Umbilical cord (tissue), 2 donors: ENCODE measurements at places on chromosomes 5 and 9.

GRCh38 chr5:76050134-76050533 is 33.0 kb upstream of the SV2C start:
- DNase-seq: peak; percentile 8

DNA sequence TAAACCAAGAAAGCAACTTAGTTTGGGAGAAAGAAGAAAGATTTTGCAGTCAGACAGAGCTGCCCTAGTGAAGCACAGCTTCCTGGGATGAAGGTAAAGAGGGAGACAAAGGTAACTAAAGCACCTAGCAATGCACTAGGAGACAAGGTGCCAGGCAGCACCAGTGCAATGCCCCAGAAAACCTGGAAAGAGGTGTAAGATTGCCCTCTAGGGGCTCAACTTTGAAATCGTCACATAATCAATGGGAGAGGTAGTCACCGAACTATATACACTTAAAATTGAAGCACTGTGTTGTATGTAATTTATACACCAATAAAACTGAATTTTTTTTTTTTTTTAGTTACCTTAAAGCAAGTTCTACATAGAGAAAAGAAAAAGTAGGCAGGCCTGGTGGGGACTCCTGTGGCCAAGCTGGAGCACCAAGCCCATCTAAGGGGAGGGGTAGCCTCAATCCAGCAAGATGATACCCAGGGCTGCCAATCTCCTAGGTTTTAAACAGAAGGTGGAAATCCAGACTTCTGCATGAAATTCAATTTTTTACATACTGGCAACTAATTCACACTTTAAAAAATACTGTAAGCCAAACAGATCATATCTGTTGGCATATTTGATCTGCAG is 48.2 kb downstream of the CDK5RAP2 start:
- DNase-seq: peak; percentile 6

DNA sequence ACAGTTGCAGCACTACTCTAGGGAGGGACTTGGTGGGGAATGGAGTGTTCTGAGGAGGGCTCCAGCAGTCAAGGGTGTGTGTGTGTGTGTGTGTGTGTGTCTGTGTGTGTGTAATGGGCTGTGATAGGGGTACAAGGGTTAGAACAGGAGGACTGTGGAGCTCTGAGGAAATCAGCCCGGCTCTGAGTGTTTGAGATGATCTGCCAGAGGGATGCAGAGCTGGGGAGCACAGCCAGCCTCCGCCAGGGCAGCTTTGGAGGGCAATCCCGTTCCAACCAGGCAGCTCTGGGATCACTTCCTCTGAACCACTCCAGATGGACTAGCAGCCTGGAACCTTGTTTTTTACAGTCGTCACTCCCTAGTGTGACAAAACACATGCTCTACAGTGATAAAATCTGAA is 3.0 kb upstream of the SLC6A7 start:
- DNase-seq: no peak

- no peak for DNase-seq
These were observed 26.2 kb upstream of the GLRX start for GRCh38 chr5:95848701-95849100.

GRCh38 chr5:61949054-61949678 is 356.8 kb upstream of the KIF2A start:
- no peak for DNase-seq

DNA sequence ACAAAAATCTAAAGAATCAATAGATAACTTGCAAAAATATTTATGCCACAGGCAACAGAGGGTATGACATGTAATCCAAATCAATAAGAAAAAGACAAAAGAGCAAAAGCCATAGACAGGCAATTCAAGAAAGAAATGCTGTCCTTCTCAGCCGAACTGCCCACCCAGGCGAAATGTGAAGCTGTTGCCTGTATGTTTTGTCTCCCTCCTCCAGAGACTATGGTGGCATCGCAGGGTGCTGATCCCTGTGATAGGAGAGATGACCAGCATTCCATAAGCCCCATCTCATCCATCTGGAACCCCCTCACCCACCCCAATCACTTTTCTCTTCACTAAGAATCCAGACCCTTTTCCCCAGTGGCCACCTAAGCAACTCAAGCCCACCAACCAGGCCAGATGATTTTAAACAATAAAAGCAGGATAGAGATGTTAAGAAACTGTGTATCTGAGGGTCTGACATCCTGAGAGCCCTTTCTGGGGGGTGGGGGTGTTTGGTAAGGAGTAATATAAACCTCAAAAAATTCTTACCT is 5.3 kb upstream of the ACSL6 start:
- DNase-seq: no peak

DNA sequence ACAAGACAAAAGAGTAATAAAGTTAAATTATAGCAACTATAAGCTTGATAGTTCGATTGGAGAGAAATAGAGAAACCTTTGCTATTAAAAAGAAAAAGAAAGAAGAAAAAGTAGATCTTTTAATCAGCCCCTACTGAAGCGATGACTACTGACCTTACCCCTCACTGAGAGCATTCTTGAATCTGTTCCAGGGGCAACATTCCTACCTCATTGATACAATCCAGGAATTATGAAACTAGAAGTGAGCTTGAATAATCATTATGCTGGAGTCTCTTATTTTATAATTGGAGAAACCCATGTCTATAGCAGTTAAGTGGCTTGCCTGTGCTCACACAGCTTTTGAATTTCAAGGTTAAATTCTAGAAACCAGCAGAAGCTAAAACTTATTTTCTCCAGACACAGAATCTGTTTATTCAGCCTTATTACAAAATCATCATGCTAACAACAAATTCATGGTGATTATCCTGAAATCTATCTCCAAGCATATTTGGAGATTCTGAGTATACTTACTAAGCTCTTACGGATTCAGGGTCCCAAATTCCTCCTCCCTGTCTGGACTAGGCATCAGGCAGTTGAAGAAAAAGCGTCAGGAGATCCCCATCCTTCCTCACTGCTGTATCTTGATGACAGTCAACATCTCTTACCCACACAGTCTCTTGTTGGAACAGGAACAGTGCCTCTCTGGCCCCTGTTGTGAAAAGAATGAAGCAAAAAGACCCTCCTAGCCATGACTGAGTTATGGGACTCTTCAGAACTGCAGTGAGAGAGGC is 547.6 kb upstream of the WWC1 start:
- no peak for DNase-seq

- DNase-seq: peak; percentile 91
These were observed 654.3 kb downstream of the CCDC171 start for GRCh38 chr9:16207161-16207560.

DNA sequence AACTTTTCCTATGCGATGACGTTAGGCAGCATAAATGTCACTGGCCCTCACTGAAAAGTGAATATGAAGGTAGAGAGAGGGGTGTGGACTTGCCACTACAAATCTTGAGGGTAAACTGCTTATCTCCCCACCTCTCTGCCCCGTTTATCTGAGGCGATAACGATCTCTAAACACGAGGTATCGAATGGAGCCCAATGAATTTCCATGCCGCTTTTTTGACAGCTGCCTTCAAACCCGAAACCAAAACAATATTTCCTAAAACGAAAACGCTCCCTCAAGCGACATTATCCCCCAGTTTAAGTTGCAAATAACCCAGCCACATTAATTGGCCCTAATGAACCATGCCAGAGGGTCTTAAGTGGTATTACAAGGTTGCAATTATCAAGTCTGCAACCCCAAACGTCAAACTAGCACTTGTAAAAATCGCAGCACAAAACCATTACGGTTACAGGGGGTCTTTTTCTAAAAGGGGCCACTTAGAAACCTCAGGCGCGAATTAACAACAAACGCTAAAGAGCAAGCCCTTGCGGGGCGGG is 1.4 kb downstream of the NR3C1 start:
- DNase-seq: peak; percentile 35

GRCh38 chr5:1792842-1793266 is 6.8 kb downstream of the MRPL36 start:
- DNase-seq: no peak

DNA sequence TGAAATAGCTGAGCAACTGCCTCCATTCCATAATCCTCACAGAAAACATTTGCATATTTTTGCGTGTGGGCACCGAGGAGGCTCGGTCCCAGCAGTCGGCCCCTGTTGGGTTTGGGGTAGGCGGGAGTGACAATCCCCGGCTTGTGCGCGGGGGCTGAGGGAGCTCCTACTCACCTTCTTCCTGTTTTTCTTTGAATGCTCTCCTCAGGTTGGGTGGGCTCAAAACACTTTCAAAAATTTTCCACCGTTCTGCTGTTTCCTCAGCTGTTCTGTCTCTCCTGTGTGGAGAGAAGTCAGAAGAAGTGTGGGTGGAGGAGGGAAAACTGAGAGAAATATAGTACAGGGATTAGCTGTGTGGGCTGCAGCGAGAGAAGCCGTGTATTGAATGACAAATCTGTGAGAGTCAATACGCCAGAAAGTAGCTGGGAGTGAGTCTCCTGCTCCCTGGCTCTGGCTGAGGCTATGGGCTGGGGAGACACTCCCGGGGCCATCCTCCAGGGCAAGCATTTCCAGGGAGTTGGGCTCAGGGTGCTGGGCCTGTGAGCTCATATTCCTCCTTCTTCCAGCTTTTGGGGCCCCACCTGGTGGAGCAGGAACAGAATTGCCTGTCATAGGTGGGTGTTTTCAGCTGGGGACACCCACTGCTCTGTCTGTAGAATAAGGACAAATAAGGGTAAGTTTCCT is 84.7 kb downstream of the CMYA5 start:
- DNase-seq: no peak

DNA sequence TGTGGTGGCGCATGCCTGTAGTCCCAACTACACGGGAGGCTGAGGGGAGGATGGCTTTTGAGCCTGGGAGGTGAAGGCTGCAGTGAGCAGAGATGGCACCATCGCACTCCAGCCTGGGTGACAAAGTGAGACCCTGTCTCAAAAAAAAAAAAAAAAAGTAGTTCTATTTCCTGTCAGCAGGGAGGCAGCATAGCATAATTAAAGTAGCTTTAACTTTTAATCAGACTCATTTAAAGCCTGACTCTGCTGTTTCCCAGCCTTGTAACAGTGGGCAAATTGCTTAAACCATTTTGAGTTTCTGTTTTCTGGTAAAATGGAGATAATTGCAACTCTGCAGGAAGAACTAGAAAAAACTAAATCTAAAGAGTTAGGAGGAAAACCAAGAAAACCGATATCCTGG is 31.2 kb downstream of the CNOT6 start:
- no peak for DNase-seq

DNA sequence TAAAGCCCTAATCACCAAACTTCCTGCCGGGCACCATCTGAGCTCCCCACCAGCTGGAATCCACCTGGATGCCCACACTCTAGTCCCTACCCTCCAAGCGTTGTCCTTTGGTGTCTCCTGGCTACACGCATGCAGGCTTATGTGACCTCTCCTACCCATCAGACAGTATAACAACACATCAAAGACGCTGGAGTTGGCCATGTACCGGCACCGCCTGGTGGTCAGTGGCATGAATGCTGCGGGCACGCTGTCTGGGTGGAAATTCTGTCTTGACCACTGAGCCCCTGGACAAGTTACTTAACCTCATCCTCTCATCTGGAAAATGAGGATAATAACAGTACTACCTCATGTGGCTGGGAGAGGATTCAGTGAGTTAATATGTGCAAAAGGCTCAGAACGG is 23.4 kb upstream of the CORO2A start:
- DNase-seq: no peak

DNA sequence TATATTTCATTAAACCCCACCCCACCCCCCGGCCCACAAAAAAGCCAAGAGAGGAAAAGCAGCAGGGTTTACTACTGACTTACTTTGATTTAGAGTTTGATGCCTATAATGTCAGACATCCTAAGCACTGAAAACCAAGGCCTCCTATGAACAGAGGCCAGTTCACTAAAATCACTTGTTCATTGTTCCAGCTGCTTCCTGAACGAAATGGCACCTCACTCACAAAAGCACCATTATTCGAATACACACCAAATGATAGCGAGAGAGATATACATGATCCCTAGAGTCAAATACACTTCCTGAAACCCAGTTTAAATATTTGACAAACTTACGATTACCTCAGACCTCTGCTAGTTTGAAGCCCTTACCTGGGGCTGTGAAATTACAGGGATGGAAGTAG is 66.6 kb downstream of the LPAR1 start:
- DNase-seq: no peak

- DNase-seq: no peak
These were observed 87.1 kb downstream of the EHMT1 start for GRCh38 chr9:137705906-137706305.

DNA sequence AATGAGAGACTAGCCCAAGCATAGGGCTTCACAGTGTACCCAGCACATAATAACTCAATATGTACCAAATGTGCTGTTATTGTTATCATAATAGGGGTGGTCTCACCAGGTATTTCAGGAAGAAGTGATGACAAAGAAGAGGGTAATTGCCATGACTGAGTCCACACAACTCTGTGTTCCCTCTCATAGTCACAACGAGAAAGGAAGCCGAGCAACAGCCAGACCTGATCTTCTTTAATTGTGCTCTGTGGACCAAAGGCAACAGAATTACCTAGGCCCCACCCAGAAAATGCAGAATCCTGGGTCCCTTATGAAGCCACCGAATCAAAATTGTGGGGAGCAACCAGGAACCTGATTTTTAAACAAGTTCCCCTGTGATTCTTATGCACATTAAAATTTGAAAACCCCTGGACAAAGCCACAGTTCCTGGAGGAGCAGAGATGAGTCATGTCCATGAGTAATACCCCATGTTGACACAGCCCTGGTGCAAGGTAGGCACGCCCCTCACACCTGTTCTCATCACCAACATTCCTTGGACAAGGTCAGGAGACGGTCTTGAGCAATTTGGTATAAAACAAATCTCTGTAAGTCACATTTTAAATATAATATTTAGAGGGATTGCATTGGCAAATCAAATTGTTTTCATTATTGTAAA is 5.2 kb downstream of the FGF1 start:
- no peak for DNase-seq

GRCh38 chr5:167573370-167574127 is 717.9 kb upstream of the WWC1 start:
- DNase-seq: peak; percentile 82

GRCh38 chr5:180160789-180161188 is 48.2 kb downstream of the RASGEF1C start:
- no peak for DNase-seq

- peak; percentile 91 for DNase-seq
These were observed 645 bp downstream of the SAP30L start for GRCh38 chr5:154446195-154447088.

DNA sequence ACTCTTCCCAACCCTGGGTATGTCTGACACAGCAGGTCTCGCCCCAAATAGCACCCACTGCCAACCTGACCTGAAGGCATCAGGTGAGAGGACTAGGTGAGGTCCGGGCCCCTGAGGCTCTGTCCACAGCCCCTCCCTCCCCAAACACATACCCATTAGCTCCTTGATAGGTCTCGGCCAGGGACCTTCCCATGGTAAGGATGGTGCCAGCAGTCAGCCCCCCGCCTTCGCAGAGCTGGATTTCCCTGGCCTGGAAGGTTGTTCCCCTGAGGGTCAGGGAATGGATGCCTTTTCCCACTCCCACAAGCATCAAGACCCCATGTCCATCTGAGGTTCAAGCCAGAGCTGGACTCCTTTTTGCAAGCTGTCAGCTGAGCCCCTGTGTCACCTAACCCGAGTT is 2.7 kb downstream of the ENHO start:
- DNase-seq: no peak
